ENCODE measurements at places on chromosomes 3 and 15.
A peak's percentile ranks its signal among the peaks of the same experiment; 100 is the strongest.

DNA sequence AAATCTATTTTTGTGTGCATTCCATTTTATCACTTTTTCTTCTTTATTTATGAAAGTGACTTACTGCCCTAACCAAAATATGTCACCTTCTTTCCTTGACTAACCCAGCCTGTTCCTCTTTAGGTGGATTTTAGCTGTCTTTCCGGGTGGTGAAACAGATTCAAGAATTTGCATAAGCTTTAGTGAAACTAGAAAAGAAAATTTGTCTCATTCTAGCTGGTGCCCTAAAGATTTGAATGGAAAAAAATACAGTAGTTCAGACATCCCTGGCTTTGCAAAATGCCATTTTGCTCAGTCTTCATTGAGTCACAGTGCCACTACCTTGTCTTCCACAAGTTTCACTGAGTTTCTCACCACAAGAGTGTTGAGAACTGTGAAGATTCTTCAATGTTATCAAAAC is 28.2 kb upstream of the CCDC50 start:
- no peak for DNase-seq

GRCh38 chr3:11405323-11405722 is 133.1 kb downstream of the ATG7 start:
- DNase-seq, result no peak

- peak; percentile 10 for DNase-seq
Observed at GRCh38 chr15:80804970-80805495, 25.9 kb downstream of the CEMIP start.

GRCh38 chr3:141913150-141913811 is 36.8 kb downstream of the ATP1B3 start:
- peak; percentile 36 for DNase-seq

- no peak for DNase-seq
Observed at GRCh38 chr3:100782906-100783305, 73.6 kb downstream of the TFG start.

GRCh38 chr3:155178810-155179436 is 98.8 kb downstream of the MME start:
- no peak for DNase-seq

DNA sequence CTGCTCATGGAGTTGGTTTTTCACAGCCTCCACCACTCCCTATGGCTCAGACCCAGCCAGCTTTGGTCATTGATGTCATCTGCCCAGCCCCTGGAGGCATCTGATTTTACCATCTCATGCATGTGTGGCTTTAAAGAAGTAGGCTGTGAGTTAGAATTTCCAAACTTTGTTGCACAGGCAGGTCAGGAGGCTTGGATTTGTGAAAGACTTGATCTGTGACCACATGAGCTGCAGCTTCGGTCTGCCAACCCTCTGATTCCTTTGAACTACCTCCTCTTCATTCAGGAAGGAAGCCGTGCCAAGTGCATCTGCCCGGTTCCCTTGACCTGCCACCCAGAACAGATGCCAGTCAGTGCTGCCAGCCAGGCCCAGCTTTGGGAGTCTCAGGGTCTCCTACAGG is 9.2 kb downstream of the CTXND1 start:
- no peak for DNase-seq

Measured in stimulated activated naive CD8-positive, alpha-beta T cell treated with anti-CD3 and anti-CD28 coated beads, Interleukin-15, amount 100 ng/mL, for 72 hours (primary cell).